Thoracic aorta (tissue), 2 donors: ENCODE measurements at places on chromosomes 6 and 20. TPM values are rescaled to one million over a fixed set of nuclear protein-coding genes. Genes with fewer than 3 reads are reported as not detected.

Gene PPP1R10
- total RNA-seq, result 43.1 TPM

Gene PDYN
- total RNA-seq, result not detected

GRCh38 chr6:134464690-134465411 lies 146.9 kb upstream of the SGK1 start:
- no peak overlapping the region for H3K27ac ChIP-seq
- no peaks in the 10 kb centered on the region for H3K36me3 ChIP-seq
- H3K4me1 ChIP-seq, result no peaks in the 10 kb centered on the region
- H3K27me3 ChIP-seq, result no peaks in the 10 kb centered on the region

GRCh38 chr20:62722627-62723026 lies 14.0 kb downstream of the NTSR1 start:
- no peak for DNase-seq
- no peaks in the 10 kb centered on the region for H3K27me3 ChIP-seq
- no peak overlapping the region for H3K27ac ChIP-seq
- H3K4me1 ChIP-seq, result no peaks in the 10 kb centered on the region

DNA sequence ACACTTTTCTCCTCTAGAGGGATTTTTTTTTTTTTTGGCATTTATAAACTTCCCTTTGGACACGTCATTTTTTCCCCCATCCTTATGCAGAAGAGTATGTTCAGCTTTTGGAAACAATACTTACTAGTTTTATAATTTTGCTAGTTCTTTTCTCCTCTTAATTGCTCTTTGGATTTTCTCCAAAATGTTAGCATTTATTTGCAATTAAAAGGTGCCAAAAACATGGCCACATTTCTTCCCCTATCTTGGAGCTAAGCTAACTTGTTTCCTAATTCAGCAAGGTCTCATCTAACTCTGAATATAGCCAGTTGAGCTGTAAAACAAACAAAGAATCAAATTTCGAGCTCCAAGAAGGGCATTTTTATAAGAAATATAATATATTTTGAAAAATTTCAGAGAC lies 39.2 kb upstream of the RNF182 start:
- H3K4me3 ChIP-seq, result no peak overlapping the region
- H3K27ac ChIP-seq, result no peak overlapping the region
- no peaks in the 10 kb centered on the region for H3K36me3 ChIP-seq
- DNase-seq, result no peak
- no peaks in the 10 kb centered on the region for H3K27me3 ChIP-seq

DNA sequence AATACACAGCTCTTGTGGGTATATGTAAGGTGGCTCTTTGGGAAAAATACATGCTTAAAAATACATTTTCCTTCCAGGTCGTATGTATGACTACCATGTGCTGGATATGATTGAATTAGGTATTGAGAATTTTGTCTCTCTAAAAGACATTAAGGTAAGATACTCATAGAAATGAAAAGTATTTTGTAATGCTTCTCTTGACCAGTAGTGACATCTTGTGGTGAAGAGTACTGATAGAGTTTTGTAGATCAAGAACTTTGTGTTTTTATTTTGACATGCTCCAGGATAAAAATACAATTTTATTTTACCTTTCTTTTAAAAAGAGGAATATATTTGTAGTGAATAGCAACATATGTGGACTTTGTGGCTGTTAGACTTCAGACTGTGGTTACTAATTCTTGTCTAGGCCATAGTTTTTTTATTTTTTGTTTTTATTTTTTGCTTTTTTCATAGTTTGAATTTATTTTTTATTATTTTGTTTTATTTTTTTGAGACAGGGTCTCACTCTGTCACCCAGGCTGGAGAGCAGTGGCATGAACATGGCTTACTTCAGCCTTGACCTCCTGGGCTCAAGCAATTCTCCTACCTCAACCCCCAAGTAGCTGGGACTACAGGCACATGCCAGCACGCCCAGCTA lies 17.9 kb downstream of the RPF2 start:
- no peaks in the 10 kb centered on the region for H3K4me1 ChIP-seq
- no peak for DNase-seq
- no peak overlapping the region for H3K27ac ChIP-seq
- no peak overlapping the region for H3K4me3 ChIP-seq
- peaks cover 16% of the 10 kb centered on the region for H3K36me3 ChIP-seq

Gene RAB44
- total RNA-seq, result 0.27 TPM

Gene SMOC2
- total RNA-seq, result 424 TPM

GRCh38 chr6:134376785-134377184 lies 58.9 kb upstream of the SGK1 start:
- H3K27me3 ChIP-seq, result no peaks in the 10 kb centered on the region
- no peak overlapping the region for H3K27ac ChIP-seq
- no peaks in the 10 kb centered on the region for H3K36me3 ChIP-seq
- DNase-seq, result no peak
- H3K4me3 ChIP-seq, result no peak overlapping the region
